ENCODE measurements at places on chromosomes 13 and 19.
A peak's percentile ranks its signal among the peaks of the same experiment; 100 is the strongest.

DNA sequence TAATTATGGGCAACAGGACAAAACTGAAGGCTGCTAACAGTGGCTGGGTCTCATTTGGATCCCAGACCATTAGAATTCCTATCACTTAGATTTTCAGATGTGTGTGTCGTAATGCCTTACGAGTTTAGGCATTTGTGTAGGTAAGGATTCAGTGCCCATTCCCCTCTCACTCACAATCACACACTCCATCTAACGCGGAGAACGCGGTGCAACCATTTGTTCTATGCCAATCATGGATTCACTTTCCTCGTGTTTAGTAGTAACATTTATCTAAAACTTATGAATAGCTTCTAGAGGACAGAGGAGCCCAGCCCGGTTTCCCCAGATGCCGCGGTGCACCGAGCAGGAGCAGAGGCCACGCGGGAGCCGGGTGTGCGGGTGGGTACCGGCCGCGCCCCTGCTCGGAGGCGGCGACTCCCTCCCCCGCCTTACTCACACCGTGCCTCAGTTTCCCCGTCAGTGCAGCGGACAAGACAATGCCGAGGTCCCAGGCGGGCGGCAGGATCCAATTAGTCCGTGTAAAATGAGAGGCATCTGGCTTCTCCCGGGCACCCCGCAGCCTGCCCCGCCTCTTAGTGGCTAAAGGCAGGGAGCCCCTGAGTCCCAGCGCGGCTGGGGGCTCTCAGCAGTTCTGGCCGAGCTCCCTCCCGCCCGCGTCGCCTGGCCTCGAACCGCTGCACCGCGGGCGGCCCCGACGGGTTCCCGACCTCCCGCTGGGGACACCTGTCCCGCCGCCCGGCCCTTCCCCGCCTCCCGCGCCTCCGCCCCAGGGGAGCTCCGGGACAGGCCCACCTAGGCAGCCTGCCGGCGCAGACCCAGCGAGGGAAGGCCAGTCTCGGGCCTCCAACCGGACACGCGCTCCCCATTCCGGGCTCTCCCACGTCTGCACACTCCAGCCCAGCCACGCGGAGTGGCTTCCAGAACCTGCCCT is 5.9 kb upstream of the C1QTNF9B start:
- DNase-seq = no peak

DNA sequence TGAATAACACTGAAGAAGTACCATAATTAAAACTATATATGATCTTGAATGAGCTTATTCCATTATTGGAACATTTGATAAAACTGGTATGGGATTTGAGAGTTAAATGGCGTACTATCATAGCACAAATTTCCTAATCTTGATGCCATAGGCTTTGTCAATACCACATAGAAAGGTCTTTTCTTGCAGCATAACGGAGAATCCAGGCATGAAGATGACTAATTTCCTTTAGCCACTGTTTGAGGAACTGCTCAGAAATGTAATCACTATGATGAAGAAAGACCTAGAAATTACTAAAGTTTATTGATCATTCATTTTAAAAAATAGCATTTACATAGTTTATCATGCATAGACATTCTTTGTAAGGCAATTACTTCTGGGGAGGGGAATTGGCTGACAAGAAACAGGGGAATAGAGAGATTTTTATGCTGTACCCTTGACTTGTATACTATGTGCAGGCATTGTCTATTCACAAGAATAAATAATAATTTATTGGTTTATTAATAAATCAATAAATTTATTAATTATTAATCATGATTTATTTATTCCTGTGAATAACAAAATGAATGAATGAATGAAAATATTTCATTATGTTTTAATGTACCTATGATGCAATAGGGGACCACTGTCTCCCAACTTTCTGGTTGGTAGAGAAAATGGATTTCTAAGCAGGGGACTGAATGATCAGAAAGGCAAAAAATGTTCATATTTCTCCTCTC is 2676.6 kb downstream of the PCDH9 start:
- DNase-seq = no peak

DNA sequence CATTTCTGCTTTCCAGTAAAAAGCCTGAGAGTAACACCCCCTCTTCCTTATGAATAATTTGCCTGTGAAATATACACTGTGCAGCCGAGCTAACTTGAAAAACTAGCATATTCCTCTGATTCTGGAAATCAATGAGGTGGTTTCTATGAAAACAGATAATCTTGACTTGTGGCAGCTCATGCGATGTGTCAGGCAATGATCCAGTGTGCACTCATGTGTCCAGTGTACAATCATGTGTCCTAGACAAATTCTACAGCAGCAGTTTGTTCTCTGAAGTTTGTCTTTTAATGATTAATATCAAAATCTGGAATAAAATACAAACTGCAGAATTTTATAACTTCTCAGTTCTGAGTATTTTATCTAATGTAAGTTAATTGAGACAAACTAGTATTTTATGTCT is 2213.9 kb upstream of the PCDH20 start:
- no peak for DNase-seq

GRCh38 chr19:17909003-17909732 is 23.6 kb upstream of the CCDC124 start:
- no peak for DNase-seq

DNA sequence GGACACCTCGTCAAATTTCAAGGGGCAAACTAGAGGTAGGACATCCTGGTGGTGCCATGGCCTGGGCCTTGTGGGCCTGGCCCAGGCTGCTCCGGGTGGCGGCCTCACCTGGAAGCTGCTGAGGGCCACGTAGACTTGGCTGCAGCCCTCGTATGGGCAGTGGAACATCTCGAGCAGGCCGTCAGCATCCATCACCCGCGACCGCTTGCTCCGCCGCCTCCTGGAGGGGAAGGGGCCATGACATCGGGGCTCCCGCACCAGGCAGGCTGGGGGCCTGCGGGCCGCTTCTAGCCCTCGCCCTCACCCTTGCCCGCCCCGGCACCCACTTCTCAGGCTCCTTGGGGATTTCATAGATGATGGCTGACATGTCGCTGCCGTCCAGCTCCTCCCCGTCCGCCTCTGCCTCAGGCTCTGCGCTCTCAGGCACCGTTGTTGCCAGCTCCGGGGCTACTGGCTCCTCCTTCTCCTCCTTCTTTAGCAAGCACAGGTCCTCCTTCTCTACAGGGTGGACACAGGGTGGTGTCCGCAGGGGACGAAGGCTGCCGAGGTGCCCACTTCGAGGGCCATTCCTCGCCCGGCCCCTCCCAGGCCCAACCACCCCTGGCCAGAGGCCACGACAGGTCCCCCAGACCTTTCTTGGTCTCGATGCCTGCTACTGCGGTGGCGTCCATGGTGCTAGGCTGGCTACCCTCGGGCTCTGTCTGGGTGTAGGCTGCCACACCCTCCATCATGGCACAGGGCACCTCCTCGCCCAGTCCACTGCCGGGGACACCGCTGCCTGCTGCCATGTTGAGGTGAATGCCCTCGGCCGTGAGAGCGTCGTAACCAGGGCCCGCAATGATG is 6.0 kb upstream of the ELAVL3 start:
- DNase-seq = no peak

DNA sequence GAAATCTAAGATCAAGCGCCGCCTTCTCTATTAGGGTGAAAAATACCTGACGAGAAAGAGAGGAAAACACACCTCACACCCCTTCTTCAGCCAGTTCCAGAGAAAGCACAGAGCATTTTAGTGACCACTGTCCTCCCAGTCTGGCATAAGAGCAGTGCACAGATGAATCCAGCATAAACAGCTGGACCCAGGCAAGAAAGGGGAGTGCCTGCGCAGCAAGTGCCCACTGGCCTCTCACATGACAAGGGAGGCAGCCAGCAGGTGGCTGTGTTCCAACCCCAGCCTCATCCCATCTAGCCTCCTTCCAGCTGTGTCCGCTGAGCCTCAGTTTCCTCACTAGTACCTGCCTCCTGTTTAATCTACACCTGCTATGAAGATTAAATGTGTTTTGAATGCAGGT is 8.0 kb downstream of the MED26 start:
- no peak for DNase-seq

DNA sequence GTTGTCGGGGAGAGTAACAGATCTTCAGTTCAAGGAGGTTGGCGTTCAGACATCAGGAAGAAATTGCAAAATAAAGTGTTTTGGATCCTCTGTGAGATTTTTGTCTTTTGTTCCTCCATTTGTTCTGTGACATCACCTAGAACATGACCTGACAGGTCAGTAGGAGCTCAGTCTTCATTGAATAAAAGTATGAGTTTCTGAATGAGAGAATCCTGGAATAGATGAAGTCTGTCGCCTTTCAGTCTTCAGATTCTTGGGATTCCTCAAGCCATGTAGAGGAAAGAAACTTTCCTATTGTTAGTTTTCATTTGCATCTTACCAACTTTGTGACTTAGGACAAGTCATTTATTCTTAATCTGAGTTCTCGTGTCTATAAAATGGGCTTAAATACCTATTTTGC is 14.4 kb downstream of the ARHGAP35 start:
- no peak for DNase-seq

GRCh38 chr13:42996584-42996983 is 4.5 kb upstream of the EPSTI1 start:
- DNase-seq = no peak

- no peak for DNase-seq
Measured at GRCh38 chr13:49110913-49111170, 109.3 kb upstream of the MLNR start.

DNA sequence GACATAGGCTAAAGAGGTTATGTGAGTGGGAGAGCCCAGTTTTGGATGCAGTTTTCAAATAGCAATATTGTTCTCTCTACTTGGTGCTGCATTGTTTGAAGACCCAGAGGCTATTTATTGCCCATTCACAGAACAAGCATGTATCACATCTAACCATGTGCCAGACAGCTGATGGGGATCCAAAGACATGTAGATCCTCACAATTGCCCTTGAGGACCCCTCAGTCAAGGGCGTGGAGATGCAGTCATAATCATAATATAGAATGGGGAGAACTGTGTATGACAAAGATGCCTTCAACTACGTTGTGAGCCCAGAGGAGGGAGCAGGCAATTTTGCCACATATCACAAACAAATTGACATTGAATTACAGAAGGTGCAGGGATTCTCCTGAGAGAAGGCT is 70.5 kb downstream of the NHLRC3 start:
- DNase-seq = no peak

GRCh38 chr19:42401365-42402303 is 11.5 kb upstream of the CNFN start:
- DNase-seq = peak; percentile 75

DNA sequence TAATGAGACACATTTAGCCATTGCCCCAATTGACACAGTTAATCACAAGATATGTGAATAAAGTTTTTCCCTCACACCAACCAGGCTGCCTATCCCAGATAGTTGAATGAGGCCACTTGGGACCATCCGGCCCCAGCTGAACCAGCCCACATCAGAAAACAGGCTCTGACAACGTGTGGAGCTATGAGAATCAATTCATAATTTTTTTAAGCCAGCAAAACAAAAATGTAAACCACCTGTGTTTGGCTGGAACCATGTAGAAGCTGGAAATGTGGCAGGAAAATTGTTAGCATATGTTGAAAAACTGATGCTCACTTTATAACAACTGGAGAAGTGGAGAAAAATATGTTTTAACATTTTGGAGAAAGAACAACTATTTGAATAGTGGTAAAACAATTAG is 1161.3 kb downstream of the SLITRK1 start:
- no peak for DNase-seq

GRCh38 chr19:29690842-29691241 is 24.2 kb downstream of the C19orf12 start:
- DNase-seq = peak; percentile 33

DNA sequence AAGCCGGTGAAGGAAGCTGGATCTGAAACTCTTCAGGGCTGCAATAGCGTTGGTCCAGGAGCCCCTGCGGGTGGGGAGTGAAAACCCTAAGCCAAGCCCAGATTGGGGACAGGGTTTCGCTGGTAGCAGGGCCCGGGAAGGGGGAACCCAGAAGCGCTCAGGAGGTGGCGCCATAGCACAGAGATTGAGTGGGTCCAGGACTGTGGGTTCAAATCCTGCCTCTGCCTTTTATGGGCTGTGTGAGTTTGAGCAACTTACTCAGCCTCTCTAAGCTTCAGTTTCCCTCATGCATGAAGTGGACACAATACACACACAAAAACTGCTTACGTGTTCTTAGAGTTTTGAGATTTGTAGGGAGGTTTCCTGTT is 8.3 kb upstream of the SYCN start:
- DNase-seq = peak; percentile 35

- no peak for DNase-seq
Measured at GRCh38 chr19:1313695-1314613, 28.3 kb downstream of the EFNA2 start.

GRCh38 chr13:53447456-53447855 is 418.8 kb downstream of the OLFM4 start:
- no peak for DNase-seq

- DNase-seq = no peak
Measured at GRCh38 chr13:50140153-50140552, 124.9 kb downstream of the KCNRG start.

GRCh38 chr13:97112446-97113152 is 109.5 kb upstream of the MBNL2 start:
- no peak for DNase-seq

GRCh38 chr19:53007200-53007599 is 6.5 kb upstream of the ERVV-1 start:
- DNase-seq = no peak

DNA sequence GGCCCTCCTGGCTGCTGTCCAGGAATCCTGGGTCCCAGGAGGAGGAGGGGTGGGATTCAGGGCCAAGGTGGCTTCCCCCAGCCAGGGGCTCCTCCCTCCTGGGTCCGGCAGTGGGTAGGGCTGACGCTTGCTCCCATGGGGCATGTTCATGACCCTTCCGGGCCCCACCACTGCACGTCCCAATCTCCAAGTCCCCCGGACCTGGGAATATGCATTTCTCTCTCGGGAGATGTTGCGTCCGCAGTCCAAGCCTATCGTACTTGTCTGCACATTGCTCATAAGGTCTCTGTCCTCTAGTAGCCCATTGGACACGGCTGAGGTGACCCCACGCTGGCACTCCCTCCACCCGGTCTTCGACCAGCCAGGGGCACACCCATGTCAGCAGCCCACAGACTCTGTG is 192.3 kb downstream of the TEX29 start:
- no peak for DNase-seq

- DNase-seq = no peak
Measured at GRCh38 chr13:46077265-46077664, 24.7 kb upstream of the ZC3H13 start.

DNA sequence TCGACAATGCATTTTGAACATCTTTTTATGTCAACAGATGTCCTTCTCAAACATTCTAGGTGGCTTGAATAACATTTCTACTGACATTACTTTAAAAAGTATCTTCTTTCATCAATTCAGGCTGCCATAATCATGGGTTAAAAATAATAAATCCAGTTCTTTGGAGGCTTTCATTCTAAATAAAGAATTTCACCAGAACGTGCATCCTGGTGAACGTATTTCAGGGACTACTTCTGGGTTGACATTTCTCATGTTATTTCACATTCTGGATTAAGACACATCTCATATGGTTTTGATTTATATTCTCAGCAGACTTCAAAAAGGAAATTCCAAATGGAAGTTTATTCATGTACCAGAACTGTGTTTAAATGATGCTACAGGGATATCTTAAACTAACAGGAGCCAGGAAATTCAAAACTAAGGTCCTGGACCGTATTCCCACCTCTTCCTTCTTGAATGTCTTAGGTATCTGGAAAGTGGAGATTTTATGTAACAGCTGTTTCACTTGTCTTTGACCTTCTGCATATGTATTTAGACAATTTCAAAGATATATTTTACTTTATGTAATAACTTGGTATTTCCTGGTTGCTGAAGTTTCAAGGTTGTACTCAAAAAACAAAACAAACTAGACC is 107.2 kb downstream of the STARD13 start:
- DNase-seq = no peak

Measured in hematopoietic multipotent progenitor cell treated with erythropoietin and hydrocortisone succinate and interleukin-3 and kit ligand, for 17 days (in vitro differentiated cells).